ENCODE measurements at places on chromosomes 13 and 19. TPM values are rescaled to one million over a fixed set of nuclear protein-coding genes. Genes with fewer than 3 reads are reported as not detected.

The PLEKHG2 gene
- 20.9 TPM for total RNA-seq

The AMH gene
- total RNA-seq: 1.6 TPM

The LHB gene
- not detected for total RNA-seq

The S1PR4 gene
- total RNA-seq: not detected

The KLK15 gene
- not detected for total RNA-seq

The PRSS57 gene
- not detected for total RNA-seq

The ZNF441 gene
- total RNA-seq: 37.8 TPM

DNA sequence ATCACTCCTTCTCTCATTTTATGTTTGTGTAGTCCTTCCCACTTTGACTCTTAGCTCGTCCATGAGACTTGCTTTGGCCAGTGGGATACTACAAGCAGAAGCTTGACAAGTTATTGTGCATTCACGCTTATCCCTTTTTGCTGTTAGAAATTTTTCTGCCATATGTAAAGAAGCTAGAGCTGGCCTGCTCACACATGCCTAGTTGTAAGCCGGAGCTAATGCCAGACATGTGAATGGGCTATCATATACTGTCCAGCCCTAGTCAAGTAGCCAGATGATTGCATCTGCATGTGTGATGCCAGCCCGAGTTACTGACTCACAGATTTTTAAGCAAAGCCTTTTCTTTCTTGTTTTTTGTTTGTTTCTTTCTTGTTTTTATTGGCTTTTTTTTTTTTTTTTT is 460.7 kb downstream of the TDRD3 start:
- DNase-seq: no peak

- no peak for DNase-seq
These were observed 112.8 kb downstream of the CRYL1 start for GRCh38 chr13:20412691-20413355.

- peak; percentile 9 for DNase-seq
These were observed 451.7 kb downstream of the EFNB2 start for GRCh38 chr13:106083620-106084350.

- no peak for DNase-seq
These were observed 217.9 kb upstream of the SLITRK5 start for GRCh38 chr13:87453244-87453643.

DNA sequence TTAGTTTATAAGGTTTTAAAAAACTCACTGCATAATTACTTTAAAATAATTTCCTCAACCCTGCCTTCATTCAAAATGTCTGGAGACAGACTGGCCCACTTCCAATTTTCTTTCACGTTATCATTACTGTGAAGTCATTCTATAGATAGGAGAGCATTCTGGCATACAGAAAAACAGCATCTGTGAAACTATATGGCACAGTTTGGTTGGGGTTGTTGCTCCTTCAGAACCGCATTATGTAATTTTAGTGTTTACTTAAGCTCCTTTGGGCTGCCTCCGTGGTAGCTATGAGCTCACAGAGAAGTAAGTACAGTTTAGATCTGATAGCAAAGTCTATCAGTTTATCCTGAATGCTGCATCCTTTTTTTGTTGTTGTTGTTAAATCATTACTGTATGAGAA is 104.3 kb downstream of the KCNRG start:
- no peak for DNase-seq

GRCh38 chr13:108283110-108283509 is 13.6 kb downstream of the TNFSF13B start:
- no peak for DNase-seq

GRCh38 chr19:19630062-19630414 is 2.0 kb upstream of the LPAR2 start:
- DNase-seq: no peak

DNA sequence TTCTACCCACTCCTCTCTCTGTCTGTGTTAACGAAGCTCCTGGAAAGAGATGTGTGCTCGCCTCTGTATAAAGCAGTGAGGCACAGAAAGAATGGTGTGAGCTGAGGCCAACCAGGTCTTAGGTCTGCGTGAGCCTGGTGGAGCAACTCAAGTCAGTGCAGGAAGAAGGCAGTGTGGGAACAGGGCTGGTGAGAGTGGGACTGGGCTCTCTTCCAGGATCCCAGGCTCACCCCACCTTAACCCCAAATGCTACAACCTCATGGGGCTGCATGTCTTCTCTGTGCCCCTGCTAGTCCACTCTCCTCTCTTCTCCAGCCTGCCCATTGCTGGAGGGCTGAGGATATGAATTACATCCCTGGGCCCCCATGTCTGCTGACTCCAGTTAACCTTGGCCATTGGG is 127.4 kb downstream of the DCT start:
- DNase-seq: no peak

GRCh38 chr19:55341171-55341588 is 1.5 kb downstream of the KMT5C start:
- DNase-seq: peak; percentile 79

- DNase-seq: peak; percentile 46
These were observed 546 bp upstream of the ZNF546 start for GRCh38 chr19:39996218-39996810.

DNA sequence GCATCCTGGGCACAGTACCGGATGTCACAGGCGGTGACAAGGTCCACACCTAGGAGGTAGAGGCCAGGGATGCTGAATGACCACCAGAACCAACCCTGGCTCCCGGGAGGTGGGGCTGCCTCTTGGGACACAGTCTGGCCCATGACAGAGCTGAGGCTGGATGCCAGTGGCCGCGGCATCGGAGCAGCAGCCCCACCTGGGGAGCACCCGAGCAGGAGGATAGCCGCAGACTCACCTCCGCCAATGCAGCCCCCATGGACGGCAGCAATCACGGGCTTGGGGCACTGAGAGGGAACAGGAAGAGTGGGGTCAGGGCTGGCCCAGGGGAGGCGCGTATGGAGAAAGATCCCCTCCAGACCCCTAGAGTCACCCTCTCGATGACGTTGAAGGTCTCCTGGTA is 4.3 kb upstream of the LGALS4 start:
- DNase-seq: no peak

DNA sequence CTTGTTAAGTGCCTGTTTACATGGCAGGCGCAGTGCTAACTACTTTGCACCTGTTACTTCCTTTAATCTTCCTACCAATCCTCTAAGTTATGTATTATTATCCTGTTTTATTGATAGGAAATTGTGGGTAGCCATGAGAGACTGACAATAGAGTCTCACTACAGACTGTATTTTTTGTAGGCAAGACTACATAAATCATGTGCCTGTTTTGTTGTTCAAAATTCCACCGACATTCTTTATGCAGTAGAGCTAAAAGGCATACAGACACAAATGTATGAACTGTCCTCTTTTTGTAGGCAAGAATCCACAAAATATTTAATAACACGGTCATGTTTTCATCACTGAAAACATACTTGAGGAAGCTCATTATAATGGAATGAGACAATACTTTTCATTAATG is 205.5 kb downstream of the NALCN start:
- no peak for DNase-seq

GRCh38 chr13:59415498-59415897 is 748.2 kb downstream of the DIAPH3 start:
- DNase-seq: no peak

DNA sequence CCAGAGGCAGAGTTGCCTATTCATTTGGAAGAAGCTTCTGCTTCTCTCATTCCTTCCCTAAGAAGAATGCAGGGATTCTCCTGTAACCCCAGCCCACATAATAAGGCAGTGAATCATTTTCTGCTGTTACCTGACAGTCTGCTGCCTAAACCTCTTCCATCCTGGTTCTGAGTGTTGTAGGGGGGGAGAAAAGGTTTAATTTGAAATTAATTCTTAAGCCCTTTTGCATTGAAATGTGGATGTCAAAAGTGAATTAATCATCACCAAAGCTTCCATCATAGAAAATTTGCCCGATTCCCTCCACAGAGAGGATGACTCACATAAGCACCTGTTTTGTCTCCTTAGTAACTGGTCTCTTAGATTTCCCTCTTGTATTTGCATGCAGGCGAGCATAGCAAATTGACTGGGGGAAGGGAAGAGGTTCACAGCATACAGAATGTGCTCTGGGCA is 146.7 kb upstream of the FNDC3A start:
- DNase-seq: no peak

GRCh38 chr19:46016426-46017094 is 6.3 kb downstream of the PGLYRP1 start:
- peak; percentile 93 for DNase-seq

GRCh38 chr13:113077953-113078901 is 27.4 kb upstream of the F7 start:
- no peak for DNase-seq

- no peak for DNase-seq
These were observed 25.2 kb upstream of the FBL start for GRCh38 chr19:39871362-39871761.

DNA sequence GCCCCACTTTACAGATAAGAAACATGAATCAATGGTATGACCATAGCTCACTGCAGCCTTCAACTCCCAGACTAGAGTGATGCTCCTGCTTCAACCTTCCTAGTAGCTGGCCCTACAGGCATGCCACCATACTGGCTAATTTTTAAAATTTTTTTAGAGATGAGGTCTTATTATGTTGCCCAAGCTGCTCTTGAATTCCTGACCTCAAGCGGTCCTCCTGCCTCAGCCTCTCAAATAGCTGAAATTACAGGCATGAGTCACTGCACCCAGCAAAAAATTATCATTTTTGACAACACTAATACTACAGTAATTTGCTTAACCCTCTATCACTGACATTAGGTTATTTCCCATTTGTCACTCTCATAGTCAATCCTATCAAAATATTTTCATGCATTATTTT is 14.7 kb downstream of the CAB39L start:
- no peak for DNase-seq

DNA sequence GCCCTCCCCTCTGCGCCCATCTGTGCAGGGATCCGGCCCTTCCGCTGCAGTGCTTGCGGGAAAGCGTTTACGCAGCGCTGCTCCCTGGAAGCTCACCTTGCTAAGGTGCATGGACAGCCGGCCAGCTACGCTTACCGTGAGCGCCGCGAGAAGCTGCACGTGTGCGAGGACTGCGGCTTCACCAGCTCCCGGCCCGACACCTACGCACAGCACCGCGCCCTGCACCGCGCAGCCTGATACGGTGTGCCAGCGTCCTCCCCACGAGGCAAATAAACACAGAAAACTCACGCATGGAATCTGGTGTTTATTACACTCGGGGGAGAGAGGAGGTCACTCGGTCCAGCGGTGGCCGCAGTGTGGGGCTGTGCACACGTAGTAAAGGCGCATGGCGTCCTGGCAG is 1.2 kb downstream of the POLR2I start:
- DNase-seq: no peak
